ENCODE measurements at places on chromosomes 5 and 9.

- no peak for DNase-seq
Observed at GRCh38 chr9:90569511-90569910, 73.1 kb downstream of the DIRAS2 start.

- DNase-seq = no peak
Observed at GRCh38 chr5:3118340-3118739, 366.9 kb upstream of the IRX2 start.

DNA sequence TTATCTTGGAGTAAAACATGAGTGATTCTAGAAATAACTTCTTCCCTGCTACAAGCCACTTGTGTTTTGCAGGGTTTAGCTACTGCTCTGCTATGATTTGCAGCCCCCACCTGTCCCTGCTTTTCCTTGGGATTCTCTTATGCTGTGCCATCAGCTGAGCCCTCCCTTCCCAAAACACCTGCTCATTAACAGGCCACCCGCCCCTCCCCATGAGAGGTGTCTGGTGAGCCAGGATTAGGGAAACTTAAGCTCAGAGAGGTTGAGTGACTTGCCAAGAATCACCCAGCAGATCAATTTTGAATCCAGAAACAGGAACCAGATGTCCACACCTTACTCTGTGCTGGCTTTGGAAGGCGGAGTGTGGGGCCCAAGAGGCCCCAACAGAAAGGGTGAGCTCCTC is 111.7 kb upstream of the CXCL14 start:
- no peak for DNase-seq

DNA sequence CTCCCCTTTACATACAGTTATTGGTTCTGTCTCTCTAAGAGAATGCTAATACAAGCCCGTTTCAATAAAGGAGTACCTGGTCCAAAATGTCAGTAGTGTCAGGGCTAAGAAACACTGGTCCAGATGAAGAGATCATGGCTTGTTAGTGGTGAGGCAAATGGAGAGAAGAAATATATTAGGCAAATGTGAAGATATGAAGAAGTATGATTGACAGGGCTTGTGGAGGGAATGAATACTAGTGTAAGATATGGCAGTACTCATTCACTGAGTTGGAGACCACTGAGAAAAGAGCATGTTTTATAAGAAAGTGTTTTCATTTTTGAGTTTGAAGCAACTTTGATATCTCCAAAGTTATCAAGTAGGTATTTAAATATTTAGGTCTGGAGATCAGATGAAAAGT is 290.5 kb upstream of the MEF2C start:
- no peak for DNase-seq

DNA sequence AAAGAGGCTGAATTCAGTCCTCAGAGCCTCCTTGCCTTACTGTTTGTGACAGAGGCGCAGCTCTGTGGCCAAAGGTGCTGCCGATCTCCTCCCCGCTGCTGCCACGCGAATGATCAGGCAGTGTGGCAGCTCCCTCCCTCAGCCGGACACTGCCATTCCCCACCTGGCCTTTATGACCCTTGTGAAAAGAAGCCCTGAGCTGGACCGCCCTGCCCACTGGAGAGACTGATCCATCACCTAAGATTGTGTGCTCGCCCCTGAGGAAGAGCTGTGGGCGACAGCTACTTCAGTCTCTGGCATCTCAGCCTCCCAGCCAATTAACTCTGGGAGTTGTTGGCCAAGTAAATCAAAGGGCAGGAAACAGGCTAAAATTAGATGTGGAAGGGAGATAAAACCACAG is 90.9 kb downstream of the CARTPT start:
- DNase-seq = no peak

- no peak for DNase-seq
Observed at GRCh38 chr9:107485458-107486043, 4.0 kb downstream of the KLF4 start.

GRCh38 chr9:7961076-7961475 is 161.5 kb upstream of the DMAC1 start:
- no peak for DNase-seq

DNA sequence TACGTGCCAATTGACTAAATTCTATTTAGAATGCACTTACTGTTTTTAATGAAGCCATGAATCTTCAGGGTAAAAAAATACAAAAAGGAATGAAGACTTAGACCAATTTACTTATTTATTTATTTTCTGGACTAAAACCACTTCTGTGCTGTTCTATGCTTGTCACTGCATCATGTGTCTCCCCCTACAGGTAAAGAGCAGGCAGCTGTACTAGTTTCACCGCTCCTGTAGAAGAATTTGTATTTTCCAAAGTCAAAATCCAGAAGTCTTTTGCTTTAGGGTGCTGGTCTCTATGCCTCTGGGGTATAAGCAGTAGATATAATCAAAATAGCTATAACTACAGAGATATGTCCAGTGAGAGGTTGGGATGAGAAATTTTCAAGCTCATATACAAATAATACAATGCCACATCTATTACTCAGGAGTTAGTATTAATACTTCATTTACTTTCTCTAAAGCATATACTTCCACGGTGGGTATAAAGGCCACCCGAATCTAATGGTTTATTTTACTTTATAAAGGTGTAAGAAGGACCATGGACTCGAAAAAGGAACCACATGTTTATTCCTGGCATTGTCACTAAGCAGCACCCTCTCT is 591.5 kb downstream of the RAB3C start:
- DNase-seq = peak; percentile 21

- no peak for DNase-seq
Observed at GRCh38 chr5:164671640-164672039, 1166.2 kb downstream of the MAT2B start.

DNA sequence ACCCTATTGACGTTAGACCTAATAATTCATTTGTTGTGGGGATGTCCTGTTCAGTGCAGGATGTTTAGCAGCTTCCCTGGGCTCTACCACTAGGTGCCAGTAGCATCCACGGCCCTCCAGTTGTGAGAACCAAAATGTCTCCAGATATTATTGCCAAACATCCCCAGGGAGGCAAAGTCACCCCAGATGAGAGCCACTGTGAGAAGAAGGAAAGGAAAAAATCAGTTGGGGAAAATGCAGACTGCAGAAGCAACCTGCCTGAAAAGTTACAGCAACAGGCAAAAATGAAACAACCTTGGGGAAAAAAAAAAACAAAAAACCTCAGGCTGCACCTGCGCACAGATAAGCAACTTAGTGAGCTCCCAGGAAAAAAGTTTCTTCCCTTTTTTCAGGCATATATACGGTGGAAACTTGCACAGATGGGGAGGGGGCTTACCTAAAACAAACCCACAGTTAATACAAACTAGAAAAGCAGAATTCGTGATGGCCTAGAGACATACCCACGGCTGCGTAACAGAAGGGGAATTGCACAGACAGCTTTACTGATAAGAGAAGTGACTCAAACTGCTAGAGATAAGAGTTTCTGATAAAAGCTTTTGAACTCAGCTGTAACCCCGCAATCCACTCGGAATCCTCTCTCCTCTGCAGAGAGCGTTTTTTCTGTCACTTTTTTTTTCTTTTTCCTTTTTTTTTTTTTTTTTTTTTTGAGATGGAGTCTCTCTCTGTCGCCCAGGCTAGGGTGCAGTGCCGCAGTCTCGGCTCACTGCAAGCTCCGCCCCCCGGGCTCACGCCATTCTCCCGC is 29.8 kb upstream of the FBP1 start:
- DNase-seq = peak; percentile 46

GRCh38 chr9:21455320-21455719 is 15.1 kb downstream of the IFNA1 start:
- DNase-seq = no peak

GRCh38 chr9:13974891-13975290 is 339.1 kb downstream of the NFIB start:
- DNase-seq = no peak

- DNase-seq = no peak
Observed at GRCh38 chr5:144117412-144117811, 53.0 kb downstream of the YIPF5 start.

- DNase-seq = no peak
Observed at GRCh38 chr5:177098470-177099141, 11.9 kb downstream of the FGFR4 start.

- DNase-seq = no peak
Observed at GRCh38 chr5:66517351-66517750, 78.8 kb upstream of the MAST4 start.

GRCh38 chr5:144369006-144369405 is 198.3 kb downstream of the KCTD16 start:
- DNase-seq = no peak

GRCh38 chr5:171488876-171489275 is 69.4 kb downstream of the FGF18 start:
- DNase-seq = no peak

DNA sequence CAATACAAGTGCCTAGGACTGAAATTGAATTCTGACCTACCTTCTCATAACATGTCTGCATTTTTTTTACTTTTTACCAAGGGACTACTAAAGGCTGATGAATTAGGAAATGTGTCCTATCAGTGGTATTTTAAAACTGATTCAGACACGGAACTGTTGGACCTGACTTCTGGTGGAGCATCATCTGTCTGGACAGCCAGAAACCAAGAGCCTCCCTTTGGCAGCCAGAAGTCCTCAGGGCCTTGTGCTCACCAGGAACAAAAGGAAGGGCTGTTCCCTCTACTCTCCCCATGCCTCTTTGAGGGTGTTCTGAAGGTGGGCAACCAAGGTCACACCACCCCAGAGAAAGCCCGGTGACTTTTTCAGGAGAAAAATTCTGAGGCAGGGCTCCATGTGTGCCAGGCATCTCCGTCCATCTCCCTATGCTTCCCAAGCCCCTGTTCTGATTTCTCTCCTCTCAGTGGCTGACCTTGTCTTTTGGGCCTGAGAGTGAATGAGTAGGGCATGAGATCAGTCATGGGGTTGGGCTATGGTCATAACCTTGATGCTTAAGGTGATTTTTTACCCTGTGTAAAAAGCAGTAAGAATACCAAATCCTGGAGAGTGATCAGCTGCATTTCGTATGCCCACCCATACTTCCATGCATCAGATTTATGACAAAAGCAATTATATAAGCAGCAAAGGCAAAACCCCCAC is 143.7 kb downstream of the SCAMP1 start:
- DNase-seq = no peak

- peak; percentile 21 for DNase-seq
Observed at GRCh38 chr5:43514471-43514815, 505 bp downstream of the C5orf34 start.

DNA sequence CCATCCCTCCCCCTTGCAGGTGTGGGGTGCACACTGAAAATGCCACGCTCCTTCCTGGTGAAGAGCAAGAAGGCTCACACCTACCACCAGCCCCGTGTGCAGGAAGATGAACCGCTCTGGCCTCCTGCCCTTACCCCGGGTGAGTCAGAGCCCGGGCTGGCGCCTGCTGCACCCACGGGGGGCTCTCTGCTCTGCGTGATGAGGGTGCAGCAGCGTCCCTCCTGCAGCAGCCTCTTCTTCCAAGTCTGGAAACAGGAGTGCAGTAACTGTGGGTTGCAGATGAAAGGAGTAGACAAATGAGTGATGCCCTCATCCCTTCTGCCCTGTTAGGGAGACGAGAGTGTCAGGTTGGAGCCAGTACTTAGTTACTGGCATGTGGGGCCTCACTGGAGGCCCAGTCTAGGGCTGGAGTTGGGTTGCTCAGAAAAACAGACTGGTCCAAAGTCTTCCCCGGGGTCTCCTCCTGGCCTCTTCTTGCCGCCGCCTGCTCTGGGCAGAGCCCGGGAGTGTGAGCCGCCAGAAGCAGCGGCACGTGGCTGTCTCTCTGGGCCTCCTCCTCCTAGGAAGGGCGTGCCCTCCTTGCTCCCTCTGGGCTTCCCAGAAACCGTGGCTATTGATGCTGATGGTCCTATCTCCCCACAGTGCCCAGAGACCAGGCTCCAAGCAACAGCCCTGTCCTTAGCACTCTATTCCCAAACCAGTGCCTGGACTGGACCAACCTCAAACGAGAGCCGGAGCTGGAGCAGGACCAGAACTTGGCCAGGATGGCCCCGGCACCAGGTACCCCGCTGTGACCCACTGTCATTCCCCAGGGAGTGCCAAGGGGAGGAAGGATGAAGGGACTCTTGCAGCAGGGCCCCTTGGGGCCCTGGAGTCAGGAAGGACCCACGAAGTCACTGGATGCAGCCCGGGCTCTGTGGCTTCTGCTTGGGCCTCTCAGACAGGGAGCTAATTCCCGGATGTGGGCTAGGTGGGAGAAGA is 8.4 kb downstream of the GFI1B start:
- DNase-seq = no peak

DNA sequence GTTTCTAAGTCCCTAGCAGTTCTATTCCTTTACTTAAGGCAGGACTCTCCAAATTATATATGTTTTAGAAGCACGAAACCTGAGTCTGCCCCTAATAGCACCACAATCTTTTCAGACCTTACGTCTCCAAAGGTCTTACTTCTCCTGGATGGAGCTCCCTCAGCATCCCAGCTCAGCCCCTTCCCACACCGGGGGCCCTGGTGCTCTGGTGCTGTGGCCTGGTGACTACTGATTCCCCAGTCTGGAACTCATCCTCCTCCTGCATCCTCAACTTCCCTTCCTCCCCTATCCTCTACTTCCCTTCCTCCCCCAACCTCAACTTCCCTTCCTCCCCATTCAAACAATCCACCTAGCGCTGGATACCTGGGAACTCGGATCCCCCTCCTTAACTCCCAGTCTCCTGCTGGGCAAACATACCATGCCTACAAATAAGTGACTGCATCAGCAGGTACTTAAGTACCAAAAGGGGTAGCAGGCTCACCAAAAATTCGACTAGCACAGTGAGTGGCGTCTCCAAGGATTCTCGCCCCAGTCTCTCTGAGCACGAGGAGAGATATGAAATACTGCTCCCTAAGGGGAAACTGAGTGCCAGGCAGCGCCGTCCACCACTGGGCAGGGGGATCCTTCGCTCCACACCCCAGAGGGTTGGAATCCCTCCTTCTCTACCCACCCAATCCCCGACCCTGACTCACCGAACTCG is 831 bp downstream of the IGFBPL1 start:
- DNase-seq = no peak

DNA sequence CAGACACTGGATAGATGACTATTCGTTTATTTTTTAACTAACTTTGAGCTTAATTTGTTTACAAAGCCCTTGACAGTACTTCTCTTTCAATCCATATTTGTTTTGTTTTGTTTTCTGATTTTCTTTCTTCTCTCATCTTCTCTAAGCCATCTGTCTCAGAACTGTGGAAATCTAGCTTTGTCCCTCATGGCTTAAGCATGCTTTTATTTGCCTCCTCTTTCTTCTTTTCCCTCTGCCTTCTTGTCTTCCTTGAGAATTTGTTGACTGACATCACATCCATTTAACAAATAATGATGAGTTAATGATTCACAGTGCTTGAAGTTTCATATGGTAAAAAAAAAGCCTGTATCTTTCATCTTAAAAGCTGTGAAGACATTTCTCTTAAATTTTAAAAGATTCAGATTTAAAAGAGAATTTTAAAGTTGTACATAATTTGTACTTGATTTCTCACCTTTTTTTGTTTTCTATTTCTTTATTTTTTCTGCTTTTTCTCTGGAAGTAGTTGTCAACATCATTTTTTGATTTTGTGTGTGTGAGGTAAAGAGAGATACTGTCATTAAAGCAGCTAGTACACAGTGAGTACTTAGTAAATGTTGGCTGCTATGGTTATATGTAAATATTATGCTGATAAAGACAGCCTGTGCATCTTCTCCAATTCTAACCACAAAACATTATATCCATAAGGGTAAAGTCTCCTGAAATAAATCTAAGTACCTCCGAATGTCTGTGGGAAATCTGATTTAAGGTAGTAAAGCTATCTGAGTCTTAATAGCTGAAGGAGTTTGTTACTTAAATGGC is 13.9 kb upstream of the SGCD start:
- no peak for DNase-seq

All from activated CD8-positive, alpha-beta memory T cell treated with anti-CD3 and anti-CD28 coated beads, Interleukin-2, amount 50 U/mL, for 4 hours (primary cell).